ENCODE measurements at places on chromosomes 7 and 10.

- no peak for DNase-seq
Measured at GRCh38 chr7:68680235-68680872, 917.9 kb upstream of the AUTS2 start.

- DNase-seq = no peak
Measured at GRCh38 chr7:92612501-92612900, 22.3 kb upstream of the FAM133B start.

- no peak for DNase-seq
Measured at GRCh38 chr7:97014145-97014750, 8.9 kb downstream of the DLX6 start.

DNA sequence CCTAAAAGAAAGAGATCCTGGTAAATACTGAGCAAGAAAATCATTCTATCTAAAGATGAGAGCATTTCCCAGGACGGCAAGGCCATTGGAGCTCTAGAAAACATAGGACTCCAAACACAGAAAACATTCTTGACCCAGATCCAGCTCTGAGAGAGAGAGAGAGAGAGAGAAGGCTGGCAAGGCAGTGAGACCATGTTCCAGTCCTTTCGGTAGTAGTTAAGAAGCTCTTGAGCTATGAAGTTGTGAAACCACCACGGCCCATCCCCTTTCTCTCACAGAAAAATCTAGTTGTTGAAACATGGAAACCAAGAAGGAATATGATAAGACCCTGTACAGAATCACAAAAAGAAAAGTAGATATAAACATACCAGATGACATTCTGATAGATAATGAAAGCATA lies 212.4 kb upstream of the NPSR1 start:
- no peak for DNase-seq

DNA sequence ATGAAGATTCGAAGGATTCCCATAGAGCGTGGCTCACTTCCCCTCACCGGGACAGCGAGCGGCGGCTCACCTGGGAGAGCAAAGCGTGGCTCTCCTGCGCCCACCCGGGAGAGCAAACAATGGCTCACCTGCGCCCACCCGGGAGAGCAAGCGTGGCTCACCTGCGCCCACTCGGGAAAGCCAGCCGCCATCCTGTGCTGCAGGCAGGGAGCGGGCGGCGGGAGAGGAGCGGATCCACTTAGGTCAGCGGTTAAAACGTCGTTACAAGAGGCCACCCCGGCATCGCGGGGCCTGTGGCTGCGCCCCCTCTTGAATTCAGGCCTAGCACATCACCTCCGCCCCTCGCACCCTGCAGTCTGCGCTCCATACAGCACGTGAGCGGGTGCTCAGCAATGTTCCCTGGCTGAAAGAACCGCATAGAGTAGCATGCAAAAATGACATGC lies 461 bp upstream of the FIGNL1 start:
- DNase-seq = no peak

DNA sequence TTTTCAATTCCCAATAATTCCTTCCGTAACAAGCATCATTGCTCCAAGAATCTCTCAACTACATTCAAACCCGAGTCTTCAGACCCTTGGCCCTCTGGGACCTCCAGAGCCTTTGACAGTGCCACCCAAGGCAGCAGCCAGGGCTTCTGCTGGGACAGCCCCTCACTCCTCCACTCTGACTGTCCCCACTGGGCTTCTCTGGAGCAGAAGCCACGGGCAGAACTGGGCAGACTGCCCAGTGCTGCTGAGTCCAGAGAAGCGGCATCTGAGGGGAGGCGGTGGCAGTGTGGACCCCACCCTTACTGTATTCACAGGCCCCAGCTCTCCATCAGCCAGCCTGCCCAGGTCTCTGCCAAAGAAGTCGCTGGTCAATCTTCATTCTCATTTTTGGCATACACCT lies 8.8 kb downstream of the CYREN start:
- no peak for DNase-seq

DNA sequence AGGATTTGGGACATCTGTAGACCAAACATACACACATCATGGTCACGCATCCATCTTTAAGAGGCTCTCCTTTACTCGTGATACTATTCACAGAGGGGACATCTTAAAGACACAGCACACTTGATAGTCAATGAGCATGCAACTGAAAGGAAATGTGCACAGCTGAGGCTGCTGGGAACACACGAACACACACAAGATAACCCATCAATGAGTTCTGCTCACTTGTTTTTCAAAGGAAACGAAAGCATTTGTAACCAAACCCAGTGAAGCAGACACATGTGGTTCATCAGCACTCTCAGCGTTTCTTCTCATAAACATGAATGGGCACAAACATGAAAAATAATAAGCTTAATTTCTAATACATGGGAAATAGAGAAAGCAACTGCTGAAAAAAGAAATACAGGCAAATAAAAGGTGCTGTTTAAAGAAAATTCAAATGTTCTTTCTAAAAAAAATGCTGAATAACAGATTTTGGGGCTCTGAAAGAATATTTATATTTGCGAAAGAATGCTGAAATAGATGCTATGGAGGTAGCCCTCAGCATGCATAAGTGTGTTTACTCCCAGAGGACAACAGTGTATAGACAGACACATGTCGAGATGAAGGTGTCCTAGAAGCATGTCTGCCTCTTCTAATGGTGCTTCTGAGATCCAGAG lies 59.7 kb upstream of the LAMB4 start:
- DNase-seq = no peak

Measured in Kasumi-1 (cell line).